PC-3 (cell line): ENCODE measurements at places on chromosomes 6 and 20.

- DNase-seq = no peak
These were observed 516 bp downstream of the TCP11 start for GRCh38 chr6:35140639-35141006.

GRCh38 chr6:165899611-165900010, 236.6 kb upstream of the PDE10A start:
- no peak for DNase-seq

DNA sequence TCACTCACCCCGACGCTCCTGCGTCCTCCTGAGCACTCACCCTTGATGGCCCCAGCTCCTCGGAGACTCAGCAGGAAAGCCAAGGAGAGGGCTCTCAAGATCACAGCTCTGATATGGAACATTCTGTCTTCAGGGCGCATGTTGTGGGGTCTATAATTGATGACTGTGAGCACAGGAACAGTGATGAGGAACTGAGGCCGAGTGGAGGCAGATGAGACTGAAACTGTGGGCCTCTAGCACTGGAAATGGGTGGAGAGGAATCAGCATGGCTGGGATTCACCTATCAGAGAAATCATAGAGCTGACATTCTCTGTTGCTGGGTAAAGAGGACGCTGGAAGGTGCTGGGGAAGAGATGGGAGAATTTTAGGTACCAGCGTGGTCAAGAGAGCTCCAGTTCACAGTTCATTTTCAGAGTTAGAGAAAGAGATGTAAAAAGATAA, at the start of gene HLA-DPA1:
Gene HLA-DPA1 (minus strand): TSS at position 219 of the 441 bp plus-strand sequence.
- peak; percentile 40 for DNase-seq

GRCh38 chr6:73929405-73929804, 233.4 kb downstream of the CD109 start:
- DNase-seq = peak; percentile 89

DNA sequence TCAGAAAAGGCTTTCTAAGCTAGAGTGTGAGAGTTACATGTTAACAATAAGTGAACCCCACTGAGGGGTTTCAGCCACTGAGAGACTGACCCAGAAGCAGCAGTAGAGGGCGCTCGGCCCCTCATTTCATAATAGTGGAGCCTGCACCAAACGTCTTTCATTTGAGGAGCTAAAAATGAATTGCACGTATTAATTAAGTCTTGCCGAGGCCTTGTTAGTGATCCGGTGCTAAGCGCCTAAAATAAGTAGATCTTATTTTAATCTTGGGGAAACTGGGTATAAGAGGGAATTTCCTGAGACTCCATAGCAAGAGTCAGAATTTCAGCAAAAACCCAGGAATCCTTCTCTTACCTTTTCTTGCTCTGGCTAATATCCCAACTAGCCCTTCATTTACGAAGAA, 209.7 kb downstream of the FARS2 start:
- DNase-seq = peak; percentile 74

DNA sequence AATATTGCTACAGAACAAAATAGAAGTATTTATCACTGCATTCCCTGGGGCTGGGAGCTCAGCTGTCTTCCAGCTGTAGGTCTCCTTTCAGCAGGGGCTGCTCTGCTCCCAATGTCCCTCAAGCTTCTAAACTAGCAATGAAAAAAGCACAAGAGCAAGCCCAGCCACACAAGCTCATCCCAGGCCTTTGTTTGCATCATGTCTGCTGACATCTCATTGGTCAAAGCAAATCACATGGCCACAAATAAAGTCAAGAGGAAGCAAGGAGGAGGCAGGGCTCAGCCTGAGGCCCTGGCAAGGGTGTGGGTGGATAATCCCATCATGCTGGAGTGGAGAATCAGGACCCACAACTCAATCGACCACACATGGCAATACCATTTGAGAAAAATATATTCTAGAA, 2.2 kb upstream of the BFSP1 start:
- DNase-seq = peak; percentile 61

DNA sequence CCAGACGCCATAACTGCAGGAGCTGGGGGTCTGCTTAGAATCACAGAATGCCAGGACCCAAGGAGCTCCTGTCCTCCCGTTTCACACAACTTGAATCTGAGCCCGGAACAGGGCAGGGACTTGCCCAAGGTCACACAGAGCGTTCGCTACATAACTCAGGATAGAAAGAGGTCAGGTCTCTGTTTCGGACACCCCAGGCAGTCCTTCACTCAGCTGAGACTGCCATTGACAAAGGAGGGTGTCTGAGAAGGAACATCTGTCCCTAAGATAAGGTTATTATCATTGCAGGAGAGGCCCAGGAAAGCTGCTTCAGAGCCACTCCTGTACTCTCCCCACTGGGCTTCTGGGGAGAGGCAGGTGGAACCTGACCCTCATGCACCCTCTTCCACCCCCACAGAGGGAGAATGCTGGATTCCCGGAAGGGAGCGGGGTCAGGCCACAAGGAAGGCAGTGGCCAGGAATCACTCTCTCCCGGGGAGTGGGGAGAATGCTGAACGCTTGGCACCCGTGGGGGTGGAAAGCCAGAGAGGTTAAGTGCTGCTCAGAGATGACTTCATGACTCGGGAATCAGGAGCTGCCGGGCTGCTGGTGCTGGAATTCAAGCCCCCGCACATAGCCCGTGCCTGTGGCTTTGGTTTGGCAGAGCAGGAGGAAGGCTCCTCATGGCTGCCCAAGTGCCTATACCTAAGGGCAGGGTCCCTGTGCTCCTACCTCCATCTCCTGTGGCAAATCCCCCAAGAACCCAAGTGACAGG, 10.7 kb downstream of the SDC4 start:
- peak; percentile 78 for DNase-seq

- no peak for DNase-seq
These were observed 29.4 kb downstream of the PNLDC1 start for GRCh38 chr6:159829526-159829925.

DNA sequence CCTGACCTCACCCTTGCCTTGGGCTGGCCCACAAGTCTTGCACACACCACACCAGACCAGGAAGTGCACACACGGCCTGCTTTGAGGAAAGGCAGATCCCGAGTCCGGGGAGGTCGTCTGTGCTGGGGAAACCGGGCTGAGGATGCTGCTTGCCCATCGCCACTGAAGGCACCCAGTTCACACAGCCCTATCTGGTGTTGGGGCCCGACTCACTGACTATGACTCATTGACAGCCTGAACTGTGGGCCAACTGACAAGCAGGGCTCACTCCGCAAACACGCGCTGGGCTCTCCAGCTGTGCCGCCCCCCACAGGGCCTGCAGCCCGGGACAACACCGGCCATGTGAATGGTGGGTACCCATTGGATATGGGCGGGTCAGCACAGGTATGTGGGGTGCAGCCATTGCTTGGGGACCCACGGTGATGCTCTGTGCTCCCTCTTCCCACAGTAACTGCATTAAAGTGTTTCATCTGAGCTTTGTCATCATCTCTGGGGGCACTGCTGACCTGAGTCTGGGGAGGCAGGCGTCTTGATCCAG, 1.6 kb downstream of the SAMD10 start:
- DNase-seq = peak; percentile 51

- DNase-seq = peak; percentile 83
These were observed 47.1 kb downstream of the SNAI1 start for GRCh38 chr20:50029697-50030461.
